NCI-H2107 (cell line): ENCODE measurements at places on chromosomes 1 and 21.

GRCh38 chr1:208270651-208271141, 26.5 kb upstream of the PLXNA2 start:
- DNase-seq, result peak; percentile 33

DNA sequence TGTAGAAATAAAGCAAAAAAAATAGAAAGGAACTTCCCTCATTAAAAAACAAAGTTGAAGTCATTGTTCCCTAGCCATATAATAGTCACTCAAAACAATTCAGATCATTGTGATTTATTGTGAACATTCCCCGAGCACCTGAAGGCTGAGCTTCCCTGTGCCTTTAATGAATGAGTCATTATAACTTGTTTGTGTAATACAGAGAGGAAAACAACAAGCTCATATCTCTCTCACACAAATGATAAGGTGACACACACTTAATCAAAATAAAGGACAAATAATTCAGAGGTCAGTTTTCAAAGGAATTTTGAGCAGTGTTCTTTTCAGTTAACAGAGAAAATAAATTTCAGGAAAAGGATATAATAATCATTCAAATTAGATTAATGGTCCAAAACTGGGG, 326.2 kb downstream of the DUSP10 start:
- no peak for DNase-seq

DNA sequence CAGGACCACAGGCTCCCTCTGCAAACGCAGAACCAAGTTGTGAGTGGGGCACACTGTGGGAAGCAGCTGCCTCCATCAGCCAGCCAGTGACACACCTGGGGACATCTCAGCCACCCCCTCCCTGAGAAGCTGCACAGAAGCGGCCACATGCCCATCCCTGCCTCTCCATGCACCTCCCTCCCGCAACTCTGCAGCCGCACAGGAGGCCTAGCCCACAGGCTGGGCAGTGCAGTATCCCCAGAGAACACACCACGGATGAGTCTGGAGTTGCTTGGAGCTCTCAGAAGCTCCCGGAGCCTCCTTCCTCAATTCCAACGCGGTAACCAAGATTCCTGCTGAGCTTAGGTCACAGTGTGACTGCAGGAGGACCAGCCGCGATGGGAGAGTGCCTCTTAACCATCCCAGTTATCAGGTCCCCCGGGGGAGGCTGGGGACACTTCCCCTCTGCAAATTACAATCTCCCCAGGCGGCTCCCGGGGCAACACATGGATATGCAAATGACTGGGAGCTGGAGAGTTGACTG, 1.2 kb upstream of the WNT3A start:
- no peak for DNase-seq

GRCh38 chr1:57475366-57475765, 51.5 kb upstream of the DAB1 start:
- DNase-seq, result no peak

GRCh38 chr1:78048446-78048845, 2.7 kb downstream of the GIPC2 start:
- DNase-seq, result no peak

DNA sequence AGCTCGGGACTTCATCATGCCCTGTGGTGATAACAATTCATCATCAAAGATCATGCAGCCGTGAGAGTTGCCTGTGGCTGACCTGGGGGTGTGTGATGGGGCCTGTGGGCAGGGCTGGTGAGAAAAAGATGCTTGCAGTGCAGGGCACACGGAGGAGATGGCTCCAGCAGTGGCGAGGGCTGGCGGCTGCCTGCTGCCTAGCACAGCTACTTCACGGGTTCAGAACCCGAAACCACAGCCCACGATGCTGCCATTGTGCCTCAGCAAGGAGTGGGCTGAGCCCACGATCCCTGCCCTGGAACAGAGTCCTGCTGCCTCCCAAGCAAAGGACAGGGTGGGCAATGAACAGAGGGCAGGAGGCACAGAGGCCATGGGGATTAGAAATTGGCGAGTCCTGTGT, 631 bp upstream of the KRTAP10-9 start:
- DNase-seq, result no peak

DNA sequence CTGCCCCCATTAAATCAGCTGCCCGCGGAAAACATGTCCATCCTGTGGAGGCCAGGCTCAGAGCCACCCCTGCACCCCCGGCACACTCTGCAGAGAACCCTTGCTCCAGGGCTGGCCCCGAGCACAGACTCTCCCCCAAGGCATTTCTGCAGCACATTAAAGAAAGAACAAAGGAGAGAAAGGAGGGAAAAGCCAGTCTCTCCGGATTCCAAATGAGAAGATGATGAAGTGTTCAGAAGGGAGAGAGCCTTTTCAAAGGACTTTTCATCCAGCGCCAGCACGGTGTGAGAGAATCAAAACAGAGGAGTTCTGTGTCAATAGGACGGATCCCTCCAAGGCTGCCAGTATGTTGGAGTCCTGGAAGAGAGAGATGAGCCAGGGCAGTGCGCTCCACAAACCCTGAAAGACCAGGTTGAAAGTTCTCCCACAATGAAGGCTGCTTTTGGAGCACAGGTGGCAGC, 498.3 kb downstream of the NPHP4 start:
- no peak for DNase-seq

GRCh38 chr1:203559523-203559922, 65.6 kb downstream of the OPTC start:
- no peak for DNase-seq

DNA sequence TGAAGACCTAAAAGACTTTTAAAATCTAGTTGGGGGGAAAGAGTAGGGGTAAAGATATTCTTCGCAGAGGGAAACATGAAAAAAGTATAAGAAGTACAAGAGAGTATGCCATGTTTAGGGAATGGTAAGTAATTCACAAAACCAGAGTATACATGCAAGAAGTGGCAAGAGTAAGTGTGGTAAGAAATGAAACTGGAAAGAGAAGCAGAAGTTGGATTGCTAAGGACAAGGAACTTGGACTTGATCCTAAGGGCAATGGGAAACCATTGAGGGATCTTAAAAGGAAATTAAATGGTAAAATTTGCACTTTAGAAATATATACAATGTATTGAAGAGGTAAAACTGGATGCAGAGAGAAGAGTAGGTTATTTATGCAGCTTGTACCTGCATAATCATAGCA, 9.2 kb upstream of the ZNF644 start:
- no peak for DNase-seq

DNA sequence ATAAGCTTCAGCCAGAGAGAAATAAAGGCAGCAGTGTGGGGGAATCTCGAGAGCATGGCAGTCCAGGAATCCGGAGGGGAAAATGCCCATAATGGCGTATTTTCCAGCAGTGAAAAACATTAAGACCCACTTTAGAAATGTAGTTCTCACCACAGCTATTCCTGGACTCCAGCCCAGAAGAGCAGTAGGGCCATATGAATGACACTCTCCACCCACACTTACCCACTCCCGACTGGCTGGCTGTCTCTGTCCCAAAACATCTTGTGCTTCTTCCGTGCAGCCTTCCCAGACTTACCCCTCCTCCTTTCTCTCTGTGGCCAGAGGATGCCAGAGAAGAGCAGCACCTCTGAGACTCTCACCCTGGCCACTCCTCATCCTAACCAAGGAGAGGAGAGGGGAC, 56.4 kb downstream of the TRABD2B start:
- no peak for DNase-seq

DNA sequence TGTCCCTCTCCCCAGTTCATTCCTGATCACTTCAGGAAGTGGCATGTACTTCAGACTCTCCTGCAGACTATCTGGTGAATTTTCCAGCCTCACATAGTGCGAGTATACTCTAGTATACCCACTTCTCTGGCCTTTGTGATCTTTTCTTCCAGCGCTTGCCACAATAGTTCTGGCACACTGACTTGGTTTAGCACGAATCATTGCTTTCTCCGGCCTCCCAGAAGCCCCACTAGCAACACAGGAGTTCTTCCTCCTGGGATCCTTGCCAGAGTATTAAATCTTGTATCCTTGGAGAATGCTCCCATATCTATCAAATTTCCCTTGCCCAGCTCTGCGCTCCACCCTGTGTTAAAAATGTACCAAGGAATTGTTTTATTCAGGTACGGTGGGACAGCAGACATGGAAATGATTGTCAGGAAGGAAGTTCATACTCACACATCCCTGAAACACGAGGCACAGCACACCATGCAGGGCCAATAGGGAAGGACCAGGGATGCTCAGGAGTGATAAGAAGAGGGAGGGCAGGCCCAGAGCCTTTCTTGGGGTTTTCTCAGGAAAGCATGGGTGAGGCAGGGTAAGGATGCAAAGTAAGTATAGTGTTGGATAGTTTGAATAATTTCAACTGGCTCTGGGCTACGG, 136.7 kb downstream of the ADSS2 start:
- DNase-seq, result no peak

GRCh38 chr1:62436039-62436465, 797 bp upstream of the USP1 start:
- peak; percentile 100 for DNase-seq

GRCh38 chr1:17222557-17222956, 17.6 kb downstream of the PADI1 start:
- no peak for DNase-seq

- no peak for DNase-seq
Measured at GRCh38 chr1:100719490-100719889, at the start of gene VCAM1. VCAM1 (plus strand) TSS chr1:100719742; CDS start chr1:100719861, 119 bp downstream.

DNA sequence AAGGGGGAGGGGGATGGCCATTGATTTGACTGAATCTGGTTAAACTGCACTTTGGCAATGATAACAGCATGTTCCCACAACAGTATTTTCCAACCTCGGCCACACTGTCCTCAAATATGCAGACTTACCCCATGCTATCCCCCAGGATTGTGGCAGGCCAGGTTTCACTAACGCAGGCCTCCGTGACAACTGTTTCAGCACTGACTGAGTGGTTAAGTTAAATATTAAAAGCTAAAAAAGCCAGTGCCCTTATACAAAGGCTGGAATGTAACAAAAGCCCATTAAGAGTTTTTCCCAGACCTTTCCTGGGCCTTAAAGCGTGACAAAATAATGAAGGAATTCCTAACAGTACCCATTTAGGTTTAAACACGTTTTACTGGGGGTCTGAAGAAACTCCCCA, 202.9 kb downstream of the USP25 start:
- DNase-seq, result no peak

- no peak for DNase-seq
Measured at GRCh38 chr1:116918714-116919357, 9.1 kb downstream of the PTGFRN start.

DNA sequence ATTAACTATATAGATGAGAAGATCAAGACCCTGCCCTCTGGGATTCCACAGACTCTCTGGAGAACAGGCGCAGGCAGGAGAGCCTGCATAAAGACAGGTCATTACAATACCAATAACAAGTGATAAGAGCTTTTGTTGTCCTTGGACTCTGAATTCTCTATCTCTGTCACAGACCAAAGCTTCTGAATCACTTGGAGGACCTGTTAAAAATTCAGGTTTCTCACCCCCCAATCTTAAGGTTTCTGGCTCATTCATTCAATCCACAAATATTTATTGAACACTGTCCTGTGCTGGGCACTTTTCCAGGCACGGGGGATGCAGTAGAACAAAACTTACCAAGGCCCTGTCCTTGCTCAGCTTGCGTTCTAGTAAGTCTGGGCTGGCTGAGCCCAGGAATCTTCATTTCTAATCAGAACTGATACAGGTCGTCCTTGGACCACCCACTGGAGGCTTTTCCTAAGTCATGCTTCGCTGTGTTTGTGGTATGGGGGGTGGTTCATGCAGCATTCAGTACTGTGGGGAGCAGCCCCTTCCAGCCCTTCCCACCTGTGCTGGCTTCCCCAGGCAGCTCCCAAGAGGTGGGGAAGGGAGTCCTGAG, 1.4 kb downstream of the EFNA4 start:
- DNase-seq, result no peak

- DNase-seq, result no peak
Measured at GRCh38 chr1:54054438-54054749, 986 bp downstream of the TCEANC2 start.

DNA sequence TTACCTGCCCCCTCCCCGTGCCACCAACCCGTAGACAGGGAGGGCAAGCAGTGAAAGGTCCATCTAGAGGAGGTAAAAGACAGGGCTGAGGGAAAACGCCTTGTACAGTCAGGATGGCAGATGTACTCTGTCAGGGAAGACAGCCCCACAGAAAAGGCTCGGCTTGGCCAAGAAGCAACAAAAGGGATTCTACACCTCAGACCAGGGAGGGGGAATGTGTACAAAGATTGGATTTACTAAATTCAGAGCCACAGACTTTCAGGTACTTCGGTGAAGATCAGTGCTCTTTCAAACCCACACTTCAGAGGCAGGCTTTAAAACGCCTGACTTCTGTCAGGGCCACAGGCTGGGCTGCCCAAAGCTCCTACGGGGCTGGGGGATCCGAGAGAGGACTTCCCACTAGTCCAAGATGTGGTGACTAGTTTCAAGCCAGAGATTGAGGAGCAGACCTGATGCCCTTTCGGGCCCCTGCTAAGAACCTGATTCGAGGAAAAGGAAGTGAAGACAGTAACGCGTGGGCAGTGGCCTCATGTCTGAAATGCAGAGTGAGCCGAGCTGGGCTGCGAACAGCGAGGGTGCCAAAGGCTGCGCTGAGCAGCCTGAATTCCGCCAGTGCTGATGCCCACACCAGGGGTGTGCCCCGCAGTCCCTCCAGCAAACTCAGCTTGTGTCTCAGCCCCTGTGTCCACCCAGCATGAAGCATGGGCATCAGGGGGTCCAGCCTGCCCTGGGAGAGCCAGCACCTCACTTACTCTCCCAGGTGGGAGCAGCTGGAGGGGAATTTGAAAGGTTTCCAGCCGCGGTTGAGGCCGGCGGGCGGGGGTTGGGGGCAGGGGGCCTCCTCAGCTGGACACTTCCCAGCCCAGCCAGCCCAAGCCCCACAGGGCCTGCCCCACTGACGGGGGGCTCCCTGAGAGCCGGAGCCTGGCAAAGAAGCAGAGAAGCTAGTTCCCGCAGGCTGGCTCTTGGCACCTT, 36.2 kb downstream of the KIAA1614 start:
- DNase-seq, result no peak

GRCh38 chr1:224302947-224303346, 27.0 kb downstream of the NVL start:
- no peak for DNase-seq

DNA sequence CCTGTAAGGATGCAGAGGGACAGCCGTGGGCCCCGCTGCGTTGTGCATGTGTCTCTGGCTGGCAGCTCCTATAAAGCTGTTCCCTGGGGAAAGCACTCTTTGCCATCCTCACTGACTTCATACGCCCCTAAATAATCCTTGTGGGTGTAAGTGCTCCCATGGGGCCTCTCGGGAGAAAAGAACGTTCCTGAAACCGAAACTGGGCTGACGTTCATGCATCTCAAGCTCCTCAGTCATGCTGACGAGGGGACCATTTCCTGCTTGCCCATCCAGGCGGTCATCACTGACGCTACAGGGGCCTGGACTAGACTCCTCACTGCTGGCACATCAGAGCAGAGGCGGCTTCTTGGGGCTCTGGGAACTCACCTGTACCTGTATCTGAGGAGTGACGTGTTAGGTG, 73.1 kb upstream of the USP24 start:
- peak; percentile 51 for DNase-seq

GRCh38 chr21:21751286-21751685, 753.1 kb downstream of the NCAM2 start:
- DNase-seq, result no peak

- no peak for DNase-seq
Measured at GRCh38 chr21:31022306-31022705, 16.0 kb downstream of the KRTAP19-8 start.

DNA sequence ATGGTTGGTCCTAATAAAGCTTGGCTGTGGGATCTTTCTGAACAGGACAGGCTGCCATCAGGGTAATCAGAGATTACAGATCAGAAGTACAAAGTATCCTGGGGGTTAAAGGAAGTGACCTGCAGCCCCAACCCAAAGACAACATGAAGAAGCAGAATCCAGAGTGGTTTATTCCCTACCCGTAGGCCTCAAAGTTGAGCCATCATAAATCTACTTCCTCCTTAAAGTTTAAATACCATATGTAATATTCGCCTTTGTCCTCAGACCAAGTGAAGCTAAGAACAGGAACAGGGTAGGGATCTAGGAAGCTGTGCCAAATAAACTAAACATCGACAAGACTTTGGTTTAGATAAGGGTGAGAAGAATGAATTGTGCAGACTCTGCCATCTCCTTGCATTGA, 15.9 kb upstream of the DHX9 start:
- DNase-seq, result no peak
